ENCODE measurements at places on chromosomes 3 and 15.

GRCh38 chr3:22937536-22937935 is 265.6 kb upstream of the UBE2E2 start:
- no peak for DNase-seq

- no peak for DNase-seq
These were observed 39.2 kb downstream of the SLC24A1 start for GRCh38 chr15:65660927-65661326.

DNA sequence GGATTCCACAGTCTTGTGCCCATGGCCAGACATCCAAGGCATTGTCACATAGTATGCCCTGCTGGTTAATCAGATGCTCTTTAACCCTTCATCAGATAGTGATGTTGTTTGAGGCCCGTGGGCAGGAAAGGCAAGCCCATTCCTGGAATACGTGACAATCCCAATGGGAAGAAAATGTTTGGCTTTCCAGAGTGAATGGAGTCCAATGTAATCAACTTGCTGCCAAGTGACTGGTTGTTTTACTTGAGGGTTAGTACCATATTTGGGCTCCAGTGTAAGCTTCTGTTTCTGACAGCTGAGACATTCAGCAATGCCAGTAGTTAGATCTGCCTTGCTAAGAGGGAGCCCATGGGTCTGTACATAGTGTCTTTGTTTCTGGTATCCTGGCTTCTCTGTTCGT is 31.3 kb downstream of the RPL39L start:
- DNase-seq: no peak

- DNase-seq: no peak
These were observed 37.8 kb downstream of the LMCD1 start for GRCh38 chr3:8539419-8539818.

GRCh38 chr3:134803051-134803505 is 8.0 kb downstream of the EPHB1 start:
- peak; percentile 86 for DNase-seq

DNA sequence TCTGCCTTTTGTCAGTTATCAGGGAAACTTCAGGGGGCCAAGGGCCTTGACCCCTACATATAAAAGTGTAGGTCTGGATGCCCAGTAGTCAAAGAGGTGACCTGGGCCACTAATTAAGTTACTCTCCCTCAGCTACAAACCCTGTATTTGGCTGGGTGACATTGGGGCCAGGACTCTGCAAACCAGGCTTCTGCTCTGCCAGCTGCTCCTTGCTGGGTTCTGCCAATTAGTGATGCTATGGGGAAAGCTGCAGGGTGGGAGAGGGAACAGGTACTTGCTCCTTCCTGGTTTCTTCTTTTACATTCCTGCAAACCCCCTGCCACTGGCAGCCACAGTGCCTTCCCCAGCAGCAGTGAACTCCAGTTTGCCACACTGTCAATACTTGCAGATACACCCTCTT is 179.2 kb downstream of the CADPS start:
- no peak for DNase-seq

DNA sequence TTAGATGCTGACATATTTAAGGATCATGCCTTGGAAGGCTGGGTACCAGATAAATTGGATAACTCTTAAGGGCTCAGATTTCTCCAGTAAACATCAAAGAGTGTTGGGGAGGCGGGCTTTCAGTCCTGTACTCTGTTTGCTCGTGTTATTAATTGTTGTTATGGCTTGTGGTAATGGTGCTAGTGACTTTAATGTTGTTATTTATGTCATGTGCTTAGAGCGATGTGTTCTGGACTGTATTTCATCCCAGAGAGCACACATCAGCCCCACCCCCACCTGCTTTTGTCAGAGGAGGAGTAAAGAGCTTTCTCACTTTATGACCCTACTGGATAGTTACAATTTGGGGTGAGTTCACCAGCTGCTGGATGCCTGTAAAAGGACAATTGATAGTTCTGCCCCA is 386.3 kb downstream of the EPHB1 start:
- DNase-seq: no peak

GRCh38 chr3:174340624-174341587 is 518.2 kb upstream of the NAALADL2 start:
- no peak for DNase-seq

DNA sequence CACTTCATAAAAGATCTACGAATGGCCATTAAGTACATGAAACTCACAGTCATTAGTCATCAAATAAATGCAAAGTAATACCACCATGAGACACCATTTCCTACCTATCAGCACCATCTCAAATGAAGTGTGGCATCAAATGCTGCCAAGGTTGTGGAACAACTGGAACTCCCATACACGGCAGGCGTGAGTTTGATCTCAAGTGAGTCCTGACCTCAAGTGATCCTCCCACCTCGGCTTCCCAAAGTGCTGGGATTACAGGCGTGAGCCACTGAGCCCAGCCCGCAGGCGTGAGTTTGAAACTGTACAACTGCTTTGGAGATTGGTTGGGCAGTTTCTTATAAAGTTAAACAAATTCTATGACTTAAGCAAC is 28.8 kb upstream of the HDAC11 start:
- peak; percentile 23 for DNase-seq

DNA sequence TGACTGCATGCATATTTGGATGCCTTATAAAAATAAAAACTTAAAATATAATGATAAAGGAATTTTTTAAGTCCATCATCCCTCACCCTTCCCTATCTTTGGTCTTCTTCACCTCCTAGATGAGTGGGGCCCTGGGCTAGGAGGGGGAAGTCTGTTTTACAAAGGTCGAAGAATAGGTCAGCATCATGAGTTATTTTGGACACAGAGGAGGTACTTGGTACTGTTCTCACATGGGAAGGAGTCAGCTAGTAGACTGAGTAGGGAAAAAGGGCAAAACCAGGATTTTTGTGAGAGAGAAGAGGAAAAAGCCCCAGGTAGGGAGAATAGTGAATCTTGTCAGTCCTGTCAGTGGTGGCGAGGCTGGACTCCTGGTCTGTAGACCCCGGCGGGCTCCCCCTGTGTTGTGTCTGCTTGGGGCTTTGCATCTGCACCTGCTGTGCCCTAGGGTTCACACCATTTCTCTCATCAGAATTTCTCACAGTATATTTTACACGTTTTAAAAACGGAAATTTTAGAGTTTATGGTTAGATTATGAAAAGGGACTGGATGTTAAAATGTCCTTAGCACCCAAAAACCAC is 17.2 kb downstream of the GCSAM start:
- DNase-seq: no peak

GRCh38 chr15:63582718-63583426 is 14.3 kb upstream of the FBXL22 start:
- DNase-seq: no peak

DNA sequence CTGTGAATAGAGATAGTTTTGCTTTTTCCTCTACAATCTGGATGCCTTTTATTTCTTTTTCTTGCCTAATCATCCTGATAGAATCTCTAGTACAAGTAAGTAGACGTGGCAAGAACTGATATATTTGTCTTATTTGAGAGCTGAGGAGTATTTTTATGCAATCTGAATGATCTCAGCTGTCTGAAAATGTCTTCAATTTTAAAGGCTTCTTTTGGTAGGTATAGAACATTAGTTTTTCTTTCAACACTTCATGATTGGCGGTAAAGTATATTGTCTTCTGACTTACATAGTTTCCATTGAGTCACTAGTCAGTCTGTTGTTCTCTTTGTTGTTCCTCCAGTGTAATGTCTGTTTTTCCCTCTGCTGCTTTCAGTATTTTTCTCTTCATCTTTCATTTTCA is 31.3 kb downstream of the MGA start:
- DNase-seq: peak; percentile 16

DNA sequence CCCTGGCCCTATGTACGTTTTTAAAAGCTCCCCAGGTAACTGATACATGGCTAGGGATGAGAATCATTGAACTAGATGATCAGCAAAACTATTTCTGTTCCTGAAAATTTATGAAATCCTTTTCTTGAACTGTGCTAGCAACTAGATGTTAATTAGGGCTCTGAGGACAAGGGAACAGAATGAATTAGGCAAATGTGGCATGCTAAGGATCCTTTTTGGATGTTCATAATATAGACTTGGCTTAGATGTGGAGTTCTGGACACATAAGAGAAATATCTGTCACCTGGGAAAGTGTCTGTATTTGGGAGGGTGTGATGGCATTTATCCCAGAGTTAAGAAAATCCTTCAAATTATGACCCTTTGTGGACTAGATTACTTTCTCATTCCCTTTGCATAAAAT is 71.2 kb downstream of the RSRC1 start:
- DNase-seq: no peak

DNA sequence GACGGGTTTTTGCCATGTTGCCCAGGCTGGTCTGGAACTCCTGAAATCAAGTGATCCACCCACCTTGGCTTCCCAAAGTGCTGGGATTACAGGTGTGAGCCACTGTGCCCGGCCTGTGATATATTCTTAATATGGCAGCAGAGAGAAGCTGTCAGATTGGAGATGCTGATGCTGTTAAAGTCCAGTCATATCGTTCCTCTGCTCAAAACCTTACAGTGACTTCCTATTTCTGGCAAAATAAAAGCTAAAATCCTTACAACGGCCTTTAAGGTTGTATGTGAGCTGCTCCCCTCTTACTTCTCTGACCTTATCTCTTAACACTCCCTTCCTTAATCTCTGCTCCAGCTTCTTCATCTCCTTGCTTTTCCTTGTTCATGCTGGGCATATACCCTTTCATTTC is 26.6 kb upstream of the MGA start:
- DNase-seq: no peak

DNA sequence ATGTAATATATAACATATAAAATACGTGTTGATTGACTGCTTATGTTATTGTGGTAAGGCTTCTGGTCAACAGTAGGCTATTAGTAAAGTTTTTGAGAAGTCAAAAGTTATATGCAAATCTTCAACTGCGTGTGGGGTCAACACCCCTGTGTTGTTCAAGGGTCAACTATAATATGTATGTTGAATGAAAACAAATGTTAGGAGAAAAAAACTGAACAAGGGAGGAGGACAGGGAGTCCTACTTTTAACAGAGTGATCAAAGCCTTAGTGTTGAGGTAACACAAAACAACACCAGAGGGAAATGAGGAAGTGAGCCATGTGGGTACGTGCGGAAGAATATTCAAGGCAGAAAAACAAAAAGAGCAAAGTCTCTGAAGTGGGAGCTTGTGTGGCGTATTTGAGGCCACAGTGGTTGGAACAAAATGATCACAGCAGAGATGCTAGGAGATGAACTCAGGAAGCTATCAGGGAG is 62.5 kb downstream of the SFMBT1 start:
- DNase-seq: peak; percentile 63

DNA sequence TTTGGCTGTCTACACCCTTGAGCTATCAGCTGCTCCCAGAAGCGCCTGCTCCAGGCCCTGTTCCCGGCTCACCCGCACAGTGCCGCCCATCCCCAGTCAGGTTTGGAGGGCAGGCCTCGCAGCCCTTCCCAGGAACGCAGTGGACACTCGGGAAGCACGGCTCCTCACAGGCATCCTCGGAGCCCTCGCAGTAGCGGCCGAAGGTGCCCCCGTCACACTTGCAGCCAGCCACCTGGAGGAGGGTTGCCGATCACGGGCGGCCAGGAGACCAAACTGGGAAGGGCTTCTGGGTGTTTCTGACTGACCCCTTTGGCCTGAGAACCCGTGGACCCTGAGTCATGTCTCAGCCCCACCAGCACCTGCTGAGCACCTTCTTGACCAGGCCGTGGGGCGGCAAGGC is 33.4 kb downstream of the MUC20 start:
- no peak for DNase-seq

GRCh38 chr3:170997961-170998913 is 28.3 kb downstream of the SLC2A2 start:
- DNase-seq: no peak

GRCh38 chr3:55765398-55765797 is 278.3 kb upstream of the WNT5A start:
- no peak for DNase-seq

- no peak for DNase-seq
These were observed 194.6 kb downstream of the THRB start for GRCh38 chr3:24299806-24300626.

DNA sequence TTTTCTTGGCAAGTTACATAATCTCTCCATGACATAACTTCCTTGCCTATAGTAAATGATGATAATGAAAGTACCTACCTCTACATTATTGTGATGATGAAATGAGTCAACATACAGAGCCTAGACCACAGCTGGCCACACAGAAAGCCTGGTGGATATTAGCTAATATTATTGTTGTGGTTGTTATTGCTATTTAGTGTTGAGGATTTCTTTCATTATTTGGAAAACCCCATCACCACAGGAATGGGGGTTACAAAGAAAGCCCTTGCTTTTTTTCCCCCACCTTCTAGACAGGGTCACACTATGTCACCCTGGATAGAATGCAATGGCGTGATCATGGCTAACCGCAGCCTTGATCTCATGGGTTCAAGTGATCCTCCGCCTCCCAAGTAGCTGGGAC is 125.0 kb downstream of the PDZRN3 start:
- DNase-seq: no peak

- DNase-seq: no peak
These were observed 27.4 kb downstream of the ARIH2 start for GRCh38 chr3:48945891-48946549.

- peak; percentile 35 for DNase-seq
These were observed 248.9 kb downstream of the SV2B start for GRCh38 chr15:91348752-91349500.

- DNase-seq: no peak
These were observed 100.7 kb downstream of the SNRPN start for GRCh38 chr15:25055356-25056068.

GRCh38 chr15:52095597-52096262 is 16.8 kb downstream of the BCL2L10 start:
- no peak for DNase-seq

DNA sequence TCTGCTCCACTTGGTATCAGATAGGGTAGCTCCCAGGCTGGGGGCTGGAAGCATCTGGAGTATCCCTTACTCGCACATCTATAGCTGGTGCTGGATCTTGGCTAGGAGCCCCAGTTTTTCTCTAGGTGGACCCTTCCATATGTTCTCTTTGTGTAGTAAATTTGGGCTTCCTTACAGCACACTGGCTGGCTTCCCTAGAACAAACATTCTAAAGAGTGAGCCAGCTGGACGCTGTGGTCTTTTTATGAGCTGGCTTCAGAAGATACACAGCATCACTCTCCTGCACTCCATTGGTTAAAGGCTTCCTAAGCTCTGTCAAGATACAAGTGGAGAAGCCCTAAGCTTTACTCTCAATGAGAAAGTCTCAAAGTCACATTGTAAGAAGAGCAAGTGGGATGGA is 322.1 kb downstream of the WDR72 start:
- DNase-seq: no peak

- DNase-seq: no peak
These were observed 255.6 kb downstream of the FOXP1 start for GRCh38 chr3:71327936-71328335.

DNA sequence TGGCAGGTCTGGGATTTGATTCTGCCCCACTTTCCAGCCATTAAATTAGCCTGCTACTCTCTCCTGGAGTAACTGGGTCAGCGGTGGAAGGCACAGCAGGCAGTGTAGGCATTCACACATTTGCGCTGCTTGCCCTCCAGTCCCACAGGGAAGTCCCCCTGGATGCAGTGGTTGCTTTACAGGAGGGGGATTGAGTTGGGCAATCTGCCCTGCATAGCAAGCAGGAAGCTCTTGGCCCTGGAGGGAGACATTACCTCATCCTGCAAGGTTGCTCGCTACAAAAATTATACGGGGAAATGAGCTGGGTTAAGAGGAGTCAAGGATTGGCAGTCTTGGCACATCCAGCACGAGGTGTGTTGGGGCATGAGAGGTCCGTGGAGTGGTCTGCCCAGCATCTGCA is 14.8 kb downstream of the MCM2 start:
- no peak for DNase-seq

- DNase-seq: peak; percentile 21
These were observed 32.1 kb downstream of the SEC62 start for GRCh38 chr3:169998668-169999131.

Data from activated CD4-positive, alpha-beta T cell treated with anti-CD3 and anti-CD28 coated beads, Interleukin-10, Interleukin-2, amounts not matched to agents 100 ng/mL and 50 ng/mL, durations not matched to agents 16 hours and 8 hours (primary cell).